Activated T-helper 1 cell treated with anti-CD3 and anti-CD28 coated beads, Interleukin-2, amount 50 U/mL, for 16 hours (primary cell): ENCODE measurements at places on chromosomes 5 and 9.

DNA sequence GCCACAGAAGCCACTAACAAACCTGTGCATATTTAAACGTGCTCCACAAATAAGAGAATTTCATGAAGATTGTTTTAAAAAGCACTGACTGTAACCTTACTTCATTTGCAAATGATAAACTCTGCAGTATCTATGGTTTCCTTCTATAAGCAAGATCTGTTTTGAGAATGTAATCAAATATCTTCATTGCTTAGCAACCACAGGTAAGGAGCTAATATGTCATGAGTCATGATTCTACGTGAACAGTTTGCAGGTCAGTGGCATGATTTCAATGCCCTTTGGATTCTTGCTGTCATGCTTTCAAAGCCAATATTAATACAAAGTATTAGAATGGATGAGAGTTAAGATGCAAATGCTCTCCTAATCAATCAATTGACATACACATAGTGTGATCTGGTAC lies 325.0 kb downstream of the EDIL3 start:
- DNase-seq = no peak

GRCh38 chr5:134059758-134060495 lies 54.6 kb upstream of the TCF7 start:
- no peak for DNase-seq

DNA sequence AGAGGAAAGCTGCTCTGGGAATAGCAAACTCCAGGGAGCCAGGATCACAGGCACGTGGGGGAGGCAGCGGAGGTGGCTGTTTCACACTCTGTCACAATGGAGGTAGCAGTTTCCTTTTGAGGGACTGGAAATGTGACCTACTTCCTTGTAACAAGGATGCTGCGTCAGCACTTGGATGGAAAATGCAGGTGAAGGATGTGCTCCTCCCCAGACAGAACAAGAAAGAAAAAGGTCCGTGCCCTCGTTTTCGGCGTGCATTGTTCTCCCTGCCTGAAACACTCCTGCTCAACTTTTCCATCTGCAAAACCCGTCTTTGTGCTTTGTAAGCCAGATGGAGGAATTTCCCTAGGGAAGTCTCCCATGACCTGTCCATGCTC lies 55.1 kb upstream of the SH3PXD2B start:
- DNase-seq = no peak

DNA sequence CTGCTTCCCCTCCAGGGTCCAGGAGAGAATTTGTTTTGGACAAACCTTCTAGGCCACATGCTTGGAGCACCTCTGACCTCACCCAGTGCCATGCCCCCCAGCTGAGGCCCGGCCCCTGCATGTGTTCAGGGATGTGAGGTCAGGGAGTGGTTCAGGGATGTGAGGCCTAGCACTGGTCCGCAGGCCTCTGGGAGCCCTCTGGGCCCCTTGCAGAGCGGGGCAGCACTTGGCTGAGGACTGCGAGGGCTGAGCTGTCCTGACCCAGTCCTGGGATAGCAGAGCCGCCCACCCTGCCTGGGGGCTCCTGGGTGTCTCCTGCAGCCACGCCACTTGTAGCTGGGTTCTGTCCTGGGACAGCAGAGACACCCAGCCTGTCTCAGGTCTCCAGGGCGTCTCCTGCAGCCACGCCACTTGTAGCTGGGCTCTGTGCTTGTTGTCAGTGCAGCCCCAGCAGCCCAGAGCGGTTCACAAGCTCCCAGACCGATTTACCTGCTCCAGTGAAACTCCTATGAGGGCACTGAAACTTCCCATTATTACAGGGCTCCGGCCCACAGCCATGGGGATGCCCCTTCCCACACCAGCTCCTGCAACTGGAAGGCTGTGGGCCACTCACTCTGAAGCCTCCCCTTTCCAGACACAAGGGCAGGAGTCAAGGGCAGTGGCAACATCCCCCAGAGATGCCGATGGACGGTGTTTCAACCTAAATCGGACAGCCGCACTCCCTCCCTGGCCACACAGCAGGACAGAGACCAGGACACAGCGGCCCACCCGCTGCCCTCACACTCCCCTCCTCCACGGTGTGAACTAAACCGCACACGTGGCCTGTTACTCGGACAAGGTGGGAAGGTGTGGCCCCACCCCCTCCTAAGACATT lies 5.4 kb upstream of the CEP72 start:
- DNase-seq = no peak

GRCh38 chr5:78611126-78611605 lies 37.4 kb downstream of the LHFPL2 start:
- no peak for DNase-seq

DNA sequence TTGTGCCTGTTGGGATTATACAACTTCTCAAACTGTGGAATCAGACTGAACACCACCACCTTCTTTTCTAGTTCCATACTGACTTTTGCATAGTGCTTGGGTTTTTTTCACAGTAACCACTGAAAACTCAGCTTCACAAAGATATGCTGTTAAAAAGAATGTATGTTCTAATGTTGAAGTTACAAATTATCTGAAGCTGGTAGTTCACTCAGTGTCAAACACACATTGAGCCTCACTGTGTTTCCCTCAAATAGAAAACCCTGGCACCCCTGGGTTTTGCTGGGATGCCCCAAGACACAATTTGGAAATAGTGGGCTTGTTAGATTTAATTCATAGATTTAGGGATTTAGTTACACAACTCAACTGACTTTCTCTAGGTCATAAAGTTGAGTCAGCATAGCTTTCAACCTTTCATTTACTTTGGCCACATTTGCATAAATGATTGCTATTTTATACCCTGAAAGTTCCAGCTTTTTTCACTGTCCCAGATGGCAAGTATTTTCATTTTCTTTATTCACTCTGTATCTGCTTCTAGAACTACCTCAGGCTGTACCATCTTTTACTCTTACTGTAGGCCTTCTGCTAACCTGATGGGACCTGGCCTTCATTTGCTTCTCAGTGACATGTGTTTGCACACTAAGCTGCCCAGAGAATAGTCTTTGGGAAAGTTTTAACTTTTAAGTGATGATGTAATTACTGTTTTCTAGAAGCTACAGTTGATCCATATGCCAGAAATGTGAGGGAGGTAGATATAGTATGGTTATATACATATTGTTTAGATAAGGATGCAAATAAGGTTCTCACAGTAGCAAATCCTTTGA lies 115.1 kb downstream of the CDC42SE2 start:
- DNase-seq = no peak

DNA sequence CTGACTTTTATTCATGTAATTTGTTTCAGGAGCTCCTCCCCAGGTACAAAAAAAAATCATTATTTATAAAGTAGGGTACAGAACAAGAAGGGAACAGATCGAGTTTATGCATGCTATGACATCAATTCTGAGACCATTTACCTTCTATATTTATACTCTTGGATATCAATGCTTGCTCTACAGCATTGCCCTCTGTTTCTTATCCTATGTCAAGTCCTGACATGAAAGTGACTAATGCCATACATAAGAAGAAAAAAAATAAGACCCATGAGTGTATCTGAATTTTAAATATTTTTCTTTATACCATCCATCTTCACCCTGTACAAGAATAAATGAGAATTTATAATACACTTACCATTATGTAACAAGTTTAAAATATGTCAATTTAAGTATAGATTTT lies 2016.3 kb upstream of the CDH9 start:
- no peak for DNase-seq

DNA sequence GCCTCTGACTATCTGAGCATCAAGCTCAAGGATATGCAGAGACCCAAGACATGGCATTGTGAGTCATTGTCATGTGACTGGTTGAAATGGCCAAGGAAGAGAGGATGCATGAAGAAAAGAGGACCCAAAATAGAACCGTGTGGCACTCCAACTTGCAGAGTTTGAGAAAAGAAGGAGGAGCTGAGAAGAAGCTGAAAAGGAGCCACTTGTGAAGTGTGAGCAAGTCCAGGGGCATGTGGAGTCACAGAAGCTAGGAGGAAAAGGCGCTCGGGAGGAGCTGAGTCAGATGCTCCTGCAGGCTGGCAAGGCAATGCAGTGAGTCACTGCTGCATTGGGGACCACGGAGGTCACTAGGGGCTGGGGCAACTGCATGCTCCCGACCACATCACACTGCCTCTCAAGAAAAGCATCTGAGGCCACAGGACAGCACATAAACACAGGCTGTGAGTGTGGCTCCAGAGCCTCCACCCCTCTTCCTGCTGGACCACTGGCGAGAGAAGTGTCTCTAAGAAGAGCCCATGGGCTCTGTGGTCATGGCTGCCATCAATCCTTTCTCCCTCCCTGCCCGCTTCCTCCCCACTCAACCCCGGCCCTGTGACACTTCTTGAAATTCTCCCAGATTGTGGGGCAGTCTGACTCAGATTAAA lies 197.6 kb downstream of the DRD1 start:
- DNase-seq = no peak

DNA sequence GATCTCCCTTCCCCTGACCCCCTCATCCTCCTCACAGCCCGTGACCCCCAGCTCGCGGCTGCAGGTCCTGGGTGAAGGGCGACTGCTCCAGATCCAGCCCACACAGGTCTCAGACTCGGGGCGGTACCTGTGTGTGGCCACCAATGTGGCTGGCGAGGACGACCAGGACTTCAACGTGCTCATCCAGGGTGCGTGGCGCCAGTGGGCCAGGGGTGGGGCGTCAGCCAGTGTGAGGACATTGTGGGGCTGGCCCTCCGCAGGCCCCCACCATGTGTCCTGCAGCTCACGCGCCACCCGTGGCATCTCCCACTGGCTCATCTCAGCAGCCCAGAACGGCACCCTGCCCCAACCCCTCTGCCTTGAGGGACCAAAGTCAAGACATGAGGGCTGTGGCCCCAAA lies 67.1 kb upstream of the ASS1 start:
- no peak for DNase-seq

DNA sequence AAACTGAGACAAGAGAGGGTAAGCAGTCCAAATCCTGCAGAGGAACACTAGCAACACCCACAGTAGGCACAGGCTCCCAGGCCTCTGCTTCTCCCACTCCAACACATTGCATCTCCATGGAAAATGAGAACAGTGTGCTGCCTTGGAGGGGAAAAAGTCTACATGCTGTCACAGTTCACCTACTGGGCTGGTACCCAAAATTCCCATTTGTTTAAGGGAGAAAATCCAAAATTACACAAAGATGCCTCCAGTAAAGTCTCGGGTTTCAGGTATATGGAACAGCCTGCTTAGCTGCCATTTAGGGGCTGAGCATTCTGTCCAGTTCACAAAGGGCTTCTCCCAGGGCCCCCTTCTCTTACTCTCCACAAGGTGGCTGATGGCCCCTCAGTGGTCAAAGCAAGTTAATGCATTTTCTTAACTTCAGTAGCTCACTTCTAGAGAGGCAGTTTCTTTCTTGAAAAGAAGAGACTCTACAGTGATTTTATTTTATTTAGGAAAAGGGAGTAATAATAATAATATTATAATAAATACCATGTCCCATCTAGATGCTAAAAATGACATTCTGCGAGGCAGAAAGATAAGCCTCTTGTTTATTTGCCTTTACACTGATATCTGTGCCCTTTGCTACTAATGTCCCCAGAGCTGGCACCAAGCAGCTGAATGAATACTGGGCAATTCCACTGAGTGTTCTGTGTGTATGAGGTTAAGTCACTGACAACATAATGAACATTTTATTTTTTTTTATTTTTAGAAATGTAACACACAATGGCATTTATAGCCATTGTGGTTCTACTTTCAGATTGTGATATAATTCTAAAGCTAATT lies 89.4 kb downstream of the RGS7BP start:
- no peak for DNase-seq

DNA sequence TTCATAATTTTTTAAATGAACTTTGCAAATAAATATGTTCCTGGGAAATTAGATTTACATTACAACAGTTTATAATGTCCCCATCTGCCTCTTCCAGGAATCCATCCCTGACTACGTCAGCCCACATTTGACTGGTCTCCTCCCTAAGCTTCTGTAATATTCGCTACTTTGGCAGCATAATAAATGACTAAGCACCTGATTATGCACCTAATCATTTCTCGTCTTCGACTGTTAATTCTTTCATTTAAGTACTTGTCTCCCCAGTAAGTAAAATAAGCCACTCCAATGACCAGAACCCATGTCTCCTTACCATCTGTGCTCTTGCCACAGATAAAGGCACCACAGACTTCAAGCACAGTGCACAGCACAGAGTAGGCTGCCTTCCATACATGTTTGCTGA lies 122.7 kb downstream of the DENND1A start:
- DNase-seq = no peak

DNA sequence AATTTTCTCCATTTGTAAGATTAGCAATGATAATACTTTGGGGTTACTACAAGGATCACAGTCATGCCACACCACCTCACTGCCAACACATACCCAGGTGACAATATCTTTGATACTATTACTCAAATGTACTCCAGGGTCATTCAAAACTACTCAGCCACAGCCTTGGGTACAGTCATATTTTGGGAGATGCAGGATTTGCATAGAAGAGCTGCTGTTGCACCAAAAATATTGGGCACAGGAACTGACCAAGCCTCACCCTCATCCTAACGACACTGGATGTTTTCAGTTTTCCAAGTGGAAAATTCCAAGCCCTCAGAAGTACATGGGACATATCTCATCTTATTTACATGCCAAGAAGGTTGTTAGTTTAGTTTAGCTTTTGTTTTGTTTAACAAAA lies 120.9 kb upstream of the C6 start:
- DNase-seq = no peak

DNA sequence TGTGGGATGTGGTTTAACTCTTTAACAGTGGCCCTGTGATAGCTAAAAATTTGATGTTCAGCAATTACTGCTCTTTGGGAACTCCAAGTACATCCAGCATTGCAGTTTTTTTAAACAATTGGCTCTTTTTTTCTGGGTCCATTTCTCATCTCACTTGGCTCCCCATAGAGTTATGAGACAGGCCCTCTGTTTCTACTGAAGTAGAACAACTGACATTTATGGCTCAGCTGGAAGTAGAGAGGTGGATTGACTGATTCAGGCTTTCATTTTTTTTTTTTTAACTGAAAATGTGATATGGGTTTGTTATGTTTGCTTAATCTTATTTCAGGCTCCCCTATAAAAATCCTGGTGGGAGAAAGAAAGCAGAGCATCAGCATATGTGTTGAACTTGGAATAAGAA lies 96.6 kb upstream of the CD180 start:
- no peak for DNase-seq

DNA sequence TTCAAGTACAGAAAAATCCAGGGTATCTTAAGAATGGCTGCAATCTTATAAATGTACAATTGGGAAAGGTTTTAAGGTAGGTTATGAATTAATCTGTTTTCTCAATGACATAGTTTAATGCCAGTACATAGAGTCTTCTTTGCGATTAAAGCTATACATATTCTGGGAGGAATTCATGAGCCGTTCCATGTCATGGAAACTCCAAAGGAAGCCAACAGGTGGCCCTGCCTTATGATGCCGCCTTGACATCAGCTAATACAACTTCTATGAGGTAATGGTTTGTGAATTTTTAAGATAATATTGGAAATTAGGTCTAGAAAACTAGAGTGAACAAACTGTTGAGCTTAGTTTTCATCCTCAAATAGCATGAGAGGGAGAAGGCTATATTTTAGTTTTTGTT lies 713.4 kb downstream of the EFNA5 start:
- DNase-seq = no peak

GRCh38 chr9:131892162-131892707 lies 152.4 kb upstream of the RAPGEF1 start:
- no peak for DNase-seq

GRCh38 chr5:57695706-57696388 lies 213.2 kb upstream of the ACTBL2 start:
- no peak for DNase-seq

GRCh38 chr5:93294199-93294598 lies 286.8 kb downstream of the NR2F1-AS1 start:
- no peak for DNase-seq
